Activated T-helper 1 cell treated with anti-CD3 and anti-CD28 coated beads, Interleukin-12 subunit alpha, Interleukin-12 subunit beta, Interleukin-2, Interleukin-4 antibody, amounts not matched to agents 30 ng/mL and 10 ng/mL and 1 ng/mL, durations not matched to agents 14 hours and 24 hours and 36 hours (primary cell): ENCODE measurements at places on chromosomes 13 and 19.

- no peak overlapping the region for H3K4me3 ChIP-seq
- no peak overlapping the region for H3K27ac ChIP-seq
- H3K36me3 ChIP-seq = no peaks in the 10 kb centered on the region
- peaks cover 19% of the 10 kb centered on the region for H3K4me1 ChIP-seq
- no peak for DNase-seq
- peaks cover under 1% of the 10 kb centered on the region for H3K27me3 ChIP-seq
Measured at GRCh38 chr19:35355791-35356460, 2.3 kb upstream of the FFAR3 start.

DNA sequence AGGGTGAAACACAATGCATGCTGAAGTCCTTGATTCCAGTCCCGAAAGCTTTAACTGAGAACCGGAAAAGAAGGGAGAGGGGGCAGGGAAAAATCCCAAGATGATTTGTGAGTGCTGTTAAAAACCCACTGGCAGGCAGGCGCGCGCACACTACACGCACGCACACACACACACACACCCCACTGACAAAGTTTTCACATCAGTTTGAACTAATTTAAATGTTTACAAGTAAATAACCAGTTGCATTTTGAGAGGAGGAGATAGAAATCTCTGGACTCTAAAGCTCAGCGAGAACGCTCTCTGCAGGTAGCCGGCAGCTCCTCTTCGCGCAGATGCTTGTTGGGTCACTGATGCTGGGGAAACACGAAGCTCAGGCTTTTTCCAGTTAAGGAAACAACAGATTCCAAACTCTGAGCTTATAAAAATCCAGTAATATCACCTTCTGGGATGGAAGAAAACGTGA lies 818 bp upstream of the SLITRK1 start:
- peaks cover 44% of the 10 kb centered on the region for H3K27me3 ChIP-seq
- DNase-seq = no peak
- no peaks in the 10 kb centered on the region for H3K36me3 ChIP-seq
- H3K4me1 ChIP-seq = peaks cover 12% of the 10 kb centered on the region

DNA sequence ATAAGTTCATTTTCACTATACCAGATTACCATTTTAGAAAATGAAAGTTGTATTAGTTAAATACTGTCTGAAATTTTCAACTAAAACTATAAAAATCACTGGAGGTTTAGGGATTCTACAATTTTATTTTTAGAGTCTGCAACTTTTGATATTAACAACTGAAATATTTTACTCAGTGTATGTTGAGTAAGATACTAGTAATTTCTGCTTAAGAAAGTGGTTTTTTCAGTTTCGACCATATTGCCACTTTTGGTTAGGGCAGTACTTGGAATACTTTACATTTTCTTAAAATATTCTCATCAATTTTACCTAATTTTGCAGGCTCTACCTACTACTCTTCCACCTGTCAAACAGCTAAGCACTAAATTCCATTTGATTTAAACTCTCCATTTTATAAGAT lies 59.6 kb downstream of the KCNRG start:
- H3K27ac ChIP-seq = no peak overlapping the region
- H3K36me3 ChIP-seq = peaks cover 29% of the 10 kb centered on the region
- no peak for DNase-seq
- no peaks in the 10 kb centered on the region for H3K27me3 ChIP-seq

GRCh38 chr13:99985886-99986527 lies 4.4 kb downstream of the ZIC2 start:
- peaks cover 10% of the 10 kb centered on the region for H3K4me1 ChIP-seq
- DNase-seq = no peak
- no peaks in the 10 kb centered on the region for H3K36me3 ChIP-seq
- peak overlapping the region; percentile 33 for H3K27ac ChIP-seq
- H3K4me3 ChIP-seq = no peak overlapping the region

DNA sequence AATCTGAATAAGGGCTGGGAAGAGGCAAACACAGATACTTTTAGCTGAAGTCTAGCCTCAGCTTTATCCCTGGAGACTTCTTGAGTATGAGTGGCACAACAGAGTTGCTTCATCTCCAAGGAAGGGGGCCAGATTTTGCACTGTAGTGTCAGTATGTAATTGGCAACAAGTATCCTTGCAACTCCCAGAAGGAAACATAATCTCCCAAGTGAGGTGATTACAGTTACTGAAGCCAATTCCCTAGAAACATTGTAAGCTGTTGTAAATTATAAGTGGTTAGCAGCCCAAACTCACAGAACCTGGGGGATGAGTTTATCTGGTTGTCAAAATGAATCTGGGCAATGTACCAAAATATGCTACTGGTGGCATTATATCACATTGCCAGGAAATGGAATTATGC lies 2065.7 kb upstream of the PCDH20 start:
- no peaks in the 10 kb centered on the region for H3K27me3 ChIP-seq
- no peaks in the 10 kb centered on the region for H3K4me1 ChIP-seq
- H3K4me3 ChIP-seq = no peak overlapping the region
- H3K36me3 ChIP-seq = no peaks in the 10 kb centered on the region
- DNase-seq = no peak

DNA sequence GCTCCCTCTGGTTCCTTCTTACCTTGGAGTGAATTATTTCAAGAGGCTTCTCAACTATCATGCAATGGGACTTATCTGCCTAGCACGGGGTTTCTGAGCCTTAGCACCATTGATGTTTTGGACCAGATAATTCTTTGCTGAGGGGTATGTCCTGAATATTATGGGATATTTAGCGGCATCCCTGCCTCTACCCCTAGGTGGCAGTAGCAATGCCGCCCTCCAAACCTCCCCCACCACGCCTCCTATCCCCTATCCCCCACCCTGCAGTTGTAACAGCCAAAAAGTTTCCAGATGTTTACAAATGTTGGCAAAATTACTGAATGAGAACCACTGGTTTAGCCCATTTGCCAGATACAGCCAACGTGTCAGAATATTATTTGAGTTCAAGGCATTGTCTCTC lies 125.5 kb downstream of the POSTN start:
- no peaks in the 10 kb centered on the region for H3K36me3 ChIP-seq
- no peak overlapping the region for H3K27ac ChIP-seq
- no peak for DNase-seq
- no peaks in the 10 kb centered on the region for H3K27me3 ChIP-seq
- no peak overlapping the region for H3K4me3 ChIP-seq

- no peak overlapping the region for H3K27ac ChIP-seq
- H3K4me1 ChIP-seq = no peaks in the 10 kb centered on the region
- H3K27me3 ChIP-seq = no peaks in the 10 kb centered on the region
- no peak overlapping the region for H3K4me3 ChIP-seq
- DNase-seq = no peak
- peaks cover 2% of the 10 kb centered on the region for H3K36me3 ChIP-seq
Measured at GRCh38 chr19:50248826-50249225, 45.4 kb downstream of the MYH14 start.
